Activated T-cell treated with anti-CD3 and anti-CD28 coated beads, Interleukin-2, amount 50 U/mL, for 1 hour (primary cell): ENCODE measurements at places on chromosomes 5 and 9.

- no peak for DNase-seq
Observed at GRCh38 chr5:35331956-35332950, 102.0 kb upstream of the PRLR start.

DNA sequence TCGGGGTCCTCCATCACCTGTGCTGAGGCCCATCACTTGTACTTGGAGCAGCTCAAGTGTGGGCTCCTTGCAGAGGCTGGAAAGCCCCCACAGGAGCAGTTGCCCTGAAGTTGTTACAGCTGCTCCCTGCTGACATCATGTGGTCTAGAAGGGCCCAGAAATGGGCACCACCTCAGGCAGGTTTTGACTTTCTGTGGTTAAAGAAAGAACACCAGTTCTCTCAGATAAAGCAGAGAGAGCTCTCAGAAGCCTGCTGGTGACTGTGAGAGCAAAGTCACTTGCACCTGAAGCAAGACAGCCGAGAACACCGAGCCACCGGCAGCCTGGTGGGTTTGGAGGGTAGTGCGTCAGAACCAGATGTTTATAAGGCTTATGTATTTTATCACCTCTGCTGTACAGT lies 70.4 kb downstream of the MVB12B start:
- DNase-seq: peak; percentile 64

- no peak for DNase-seq
Observed at GRCh38 chr9:98235126-98235525, 20.3 kb downstream of the TBC1D2 start.

GRCh38 chr9:136977649-136978072 lies 357 bp downstream of the PTGDS start:
- DNase-seq: no peak

- no peak for DNase-seq
Observed at GRCh38 chr9:34929506-34930102, 28.5 kb upstream of the PHF24 start.

DNA sequence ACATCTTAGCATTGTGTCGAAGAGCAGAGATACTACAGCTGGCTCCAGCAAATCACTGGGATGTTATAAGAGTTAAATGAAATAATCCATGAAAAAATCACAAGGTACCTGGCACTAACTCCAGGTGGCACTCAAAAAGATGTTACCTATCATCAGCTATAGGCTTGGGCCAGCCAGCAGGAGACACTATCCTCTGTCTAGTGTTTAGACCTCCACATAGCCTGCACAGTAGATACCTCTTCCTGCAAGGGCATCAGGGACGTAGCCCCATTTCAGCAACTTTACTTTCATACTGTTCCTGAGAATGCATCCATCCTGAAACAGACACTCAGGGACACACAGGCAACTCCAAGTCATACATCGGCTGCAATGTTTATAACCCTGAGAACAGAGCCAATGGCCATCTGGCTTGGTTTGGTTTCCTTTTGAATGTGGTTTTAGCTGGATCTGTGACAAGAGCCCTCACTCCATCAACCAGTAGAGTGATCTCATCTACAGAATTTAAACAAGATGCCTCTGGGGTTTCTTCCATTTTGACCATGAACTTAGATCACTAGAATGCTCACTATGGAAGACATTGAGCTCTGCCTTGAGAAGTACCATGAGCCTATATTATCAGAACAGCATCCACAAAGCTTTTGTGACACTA lies 69.9 kb downstream of the TLE1 start:
- DNase-seq: no peak

DNA sequence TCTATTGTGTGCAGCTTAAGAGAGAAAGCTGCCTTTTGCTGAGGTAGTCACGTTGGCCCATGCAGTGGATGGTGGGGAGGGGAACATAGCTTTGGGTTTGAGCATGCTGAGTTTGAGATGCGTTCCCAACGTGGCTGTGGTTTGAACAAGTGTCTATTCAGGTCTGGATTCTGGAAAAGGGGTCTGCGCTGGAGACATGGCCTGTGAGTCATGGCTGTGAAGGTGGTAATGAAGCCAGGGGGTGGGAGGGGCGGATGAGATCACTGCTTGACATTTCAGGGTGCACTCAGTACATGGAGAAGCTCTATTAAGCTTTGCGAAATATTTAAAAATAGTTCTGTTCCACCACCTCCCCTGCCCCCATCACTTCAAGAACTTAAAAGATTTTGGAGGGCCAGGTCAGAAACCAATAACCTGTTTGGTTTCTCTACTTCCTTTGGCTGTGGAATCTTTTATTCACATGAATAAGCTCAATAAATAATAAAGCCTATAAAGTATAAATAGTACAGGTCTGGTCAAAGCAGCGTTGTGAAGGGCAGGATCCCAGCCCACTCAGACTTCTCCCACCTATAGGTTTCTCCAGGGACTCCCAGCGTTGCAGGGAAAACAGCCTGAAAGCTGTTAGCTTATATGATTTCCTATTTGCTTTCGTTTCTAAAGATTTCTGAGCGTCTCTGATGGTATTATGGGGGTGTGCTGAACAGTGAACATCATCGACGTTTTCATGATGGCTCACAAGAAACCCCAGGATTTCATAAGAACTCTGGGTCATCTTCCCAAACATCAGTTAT lies 189.9 kb downstream of the NSG2 start:
- DNase-seq: no peak

DNA sequence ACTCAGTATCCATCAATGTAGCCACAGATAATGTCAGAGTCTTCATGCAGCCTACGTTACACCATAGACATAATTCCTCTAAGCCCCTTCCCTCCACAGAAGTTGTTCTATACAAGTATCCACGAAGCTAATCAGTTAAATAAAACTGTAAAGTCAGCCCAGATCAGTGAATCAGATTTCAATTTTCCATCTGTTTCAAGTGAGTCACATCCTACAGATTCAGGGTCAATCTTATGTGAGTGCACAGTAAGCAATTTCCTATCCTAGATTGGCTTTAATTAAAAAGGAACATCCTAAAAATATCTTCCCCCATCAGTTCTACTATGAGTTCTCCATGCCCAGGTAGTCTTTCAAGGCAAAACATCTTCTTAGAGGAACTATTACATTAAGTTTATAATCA lies 402.5 kb downstream of the EFNA5 start:
- DNase-seq: no peak

- no peak for DNase-seq
Observed at GRCh38 chr9:83041771-83042170, 21.2 kb downstream of the RASEF start.

DNA sequence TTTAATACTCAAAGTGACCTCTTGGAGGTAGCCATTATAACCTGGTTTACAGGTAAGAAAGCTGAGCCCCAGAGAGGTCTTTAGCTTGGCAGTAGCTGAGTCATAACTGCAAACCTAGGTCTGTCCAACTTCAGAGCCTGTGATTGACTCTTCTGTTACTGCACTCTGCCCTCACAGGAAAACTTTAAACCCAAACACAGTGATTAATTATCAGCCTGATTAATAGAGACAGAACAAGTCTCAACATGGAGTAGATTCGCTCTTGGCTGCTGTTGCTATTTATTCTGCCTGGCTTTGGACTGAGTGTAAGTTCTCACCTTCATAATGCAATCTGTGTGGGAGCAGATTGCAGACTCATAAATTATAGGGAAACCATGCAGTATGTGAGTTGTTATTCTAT lies 27.4 kb upstream of the TXN start:
- no peak for DNase-seq

GRCh38 chr9:37029776-37030610 lies 4.1 kb downstream of the PAX5 start:
- DNase-seq: peak; percentile 29

DNA sequence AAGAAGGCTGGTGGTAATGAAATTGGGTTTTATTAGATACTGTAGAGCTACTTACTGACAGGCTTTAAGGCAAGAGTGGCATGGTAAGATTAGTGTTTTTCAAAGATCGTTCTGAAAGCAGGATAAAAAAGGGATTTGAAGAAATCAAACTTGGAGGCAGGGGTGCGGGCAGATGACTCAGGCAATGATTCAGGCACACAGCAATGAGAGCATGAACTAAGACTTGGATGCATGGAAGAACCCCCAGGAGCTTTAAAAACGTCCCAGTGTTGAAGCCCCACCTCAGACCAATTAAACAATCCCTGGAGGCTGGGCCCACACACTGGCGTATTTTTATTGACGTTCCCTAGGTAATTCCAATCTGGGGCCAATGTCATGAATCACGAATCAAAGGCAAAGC lies 102.5 kb downstream of the SREK1 start:
- no peak for DNase-seq

- DNase-seq: no peak
Observed at GRCh38 chr5:59102437-59102836, 519.6 kb downstream of the RAB3C start.

DNA sequence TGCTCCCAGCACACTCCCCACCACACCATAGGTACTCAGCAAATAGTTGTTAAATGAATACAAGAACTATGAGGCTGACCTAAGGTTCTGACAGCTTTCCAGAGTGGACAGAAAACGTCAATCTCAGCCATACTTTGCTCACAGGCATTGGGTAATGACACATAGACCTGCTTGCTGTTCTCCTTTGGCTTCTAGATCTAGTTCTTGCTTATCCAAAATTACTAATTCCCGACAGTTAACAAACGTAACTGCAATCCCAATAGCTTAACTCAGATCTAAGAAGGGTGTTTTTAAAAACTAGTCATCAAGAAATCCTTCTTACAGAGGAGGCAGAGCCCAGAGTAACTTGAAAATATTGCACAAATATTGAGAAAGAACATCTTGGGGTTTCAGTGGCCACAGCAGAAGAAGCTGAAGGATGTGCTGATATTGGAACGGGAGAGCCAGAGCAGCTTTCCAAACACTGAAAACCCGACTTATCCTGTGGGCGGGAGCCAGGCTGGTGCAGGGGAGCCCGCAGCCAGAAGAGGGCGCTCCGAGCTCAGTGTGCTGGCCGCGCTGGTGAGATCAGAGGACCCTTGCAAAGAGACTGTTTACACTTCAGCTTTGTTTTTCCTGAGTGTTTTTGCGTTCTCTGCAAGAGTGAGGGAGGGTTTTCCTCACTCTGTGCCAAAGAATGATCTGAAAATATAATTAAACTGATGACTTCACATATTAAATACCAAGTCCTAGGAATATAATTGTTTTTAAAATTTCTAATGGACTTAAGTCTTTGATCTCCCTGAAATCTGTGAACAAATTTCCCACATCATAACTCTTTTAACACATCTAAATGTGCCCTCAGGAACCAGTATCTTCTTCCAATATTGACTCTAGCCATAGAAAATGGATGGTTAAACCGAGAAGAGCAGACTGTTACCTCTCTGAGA lies 30.3 kb downstream of the FGF1 start:
- peak; percentile 74 for DNase-seq

GRCh38 chr5:89471115-89471514 lies 588.1 kb upstream of the MEF2C start:
- DNase-seq: no peak

GRCh38 chr9:121399883-121400607 lies 30.0 kb upstream of the STOM start:
- DNase-seq: no peak

- DNase-seq: no peak
Observed at GRCh38 chr5:91176288-91177016, 206.7 kb downstream of the ARRDC3 start.

GRCh38 chr9:117720555-117720954 lies 16.4 kb downstream of the TLR4 start:
- DNase-seq: no peak

DNA sequence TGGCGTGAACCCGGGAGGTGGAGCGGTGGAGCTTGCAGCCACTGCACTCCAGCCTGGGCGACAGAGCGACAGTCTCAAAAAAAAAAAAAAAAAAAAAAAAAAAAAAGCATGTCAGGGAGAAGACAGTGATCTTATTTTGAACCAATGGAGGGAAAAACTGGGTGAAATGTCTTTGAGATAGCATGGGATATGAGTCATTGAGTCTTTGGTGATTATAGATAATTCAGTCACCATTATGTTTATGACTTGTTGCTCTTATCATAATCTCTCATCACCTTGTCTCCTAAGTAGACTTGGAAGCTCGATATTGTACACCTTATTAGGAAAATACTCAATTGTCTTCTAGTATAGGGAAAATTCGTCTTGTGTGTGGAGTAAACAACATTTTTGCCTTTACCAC lies 55.1 kb upstream of the KDM4C start:
- no peak for DNase-seq

GRCh38 chr5:55691265-55692105 lies 20.6 kb downstream of the SLC38A9 start:
- DNase-seq: no peak

DNA sequence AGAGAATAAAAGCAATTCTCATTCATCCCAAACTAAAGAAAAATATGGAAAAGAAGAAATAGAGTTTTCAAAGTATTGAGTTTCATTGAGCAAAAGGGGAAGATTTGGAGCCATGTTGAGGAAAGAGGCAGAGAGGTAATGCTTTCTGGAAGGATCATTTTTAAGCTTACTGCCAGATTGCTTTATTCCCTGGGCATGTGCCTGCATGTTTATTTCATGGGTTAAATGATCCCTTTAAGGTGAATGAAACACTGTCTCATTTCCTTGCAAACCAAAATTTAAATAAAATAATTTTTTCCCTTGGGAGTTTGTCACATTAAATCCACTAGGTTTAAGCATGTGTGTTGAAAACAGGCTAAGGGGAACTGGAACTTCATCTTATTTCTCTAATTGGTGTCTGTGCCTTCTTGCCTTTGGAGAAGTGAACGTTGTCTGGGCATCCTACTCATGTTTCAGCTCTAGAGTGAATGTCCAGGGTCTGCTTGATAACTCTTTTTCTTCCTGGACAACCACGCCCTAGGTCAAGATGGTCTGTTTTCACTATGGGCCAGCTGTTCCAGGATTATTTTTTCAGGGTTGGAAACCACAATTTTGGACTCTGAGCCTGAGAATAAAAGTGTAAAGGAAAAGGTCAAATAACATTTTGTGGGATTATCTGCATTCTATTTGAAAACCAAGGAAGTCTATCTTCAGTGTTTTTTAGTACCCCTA lies 114.1 kb upstream of the ELL2 start:
- no peak for DNase-seq

DNA sequence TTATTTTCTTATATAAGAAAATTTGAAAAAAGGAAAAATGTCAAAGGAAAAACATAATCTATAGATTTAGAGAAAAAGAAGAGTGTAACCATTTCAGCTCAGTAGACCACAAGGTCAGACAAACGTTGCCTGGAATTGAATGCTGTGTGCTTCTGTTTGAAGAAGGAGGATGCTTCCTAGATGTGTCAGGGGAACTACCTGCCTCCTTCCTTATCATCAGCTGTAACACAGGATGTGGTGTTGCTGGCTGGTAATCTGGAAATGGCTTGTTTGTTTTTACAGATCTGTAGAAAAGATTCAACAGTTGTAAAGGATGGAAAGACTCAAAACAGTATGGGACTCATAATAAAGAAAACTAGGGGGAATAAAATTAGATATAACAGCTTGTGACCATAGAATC lies 160.7 kb upstream of the MEF2C start:
- DNase-seq: no peak

DNA sequence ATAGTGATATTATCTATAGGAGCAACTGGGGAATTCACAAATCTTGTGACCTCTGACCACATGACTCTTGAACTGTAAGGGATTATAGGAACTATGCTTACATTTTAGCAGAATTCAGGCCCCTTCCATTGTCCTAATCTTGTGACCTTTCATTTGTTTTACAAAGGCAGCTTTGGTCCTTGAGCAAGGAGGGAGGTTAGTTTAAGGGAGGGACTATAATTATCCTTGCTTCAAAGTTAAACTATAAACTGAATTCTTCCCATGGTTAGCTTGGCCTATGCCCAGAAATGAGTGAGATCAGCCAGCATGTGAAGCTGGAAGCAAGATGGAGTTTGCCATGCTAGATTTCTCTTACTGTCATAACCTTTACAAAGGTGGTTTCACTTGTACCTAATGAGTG lies 51.2 kb downstream of the TARS1 start:
- DNase-seq: no peak

- DNase-seq: no peak
Observed at GRCh38 chr9:121296213-121297127, 28.5 kb downstream of the GSN start.

GRCh38 chr9:105114318-105114717 lies 130.1 kb upstream of the SLC44A1 start:
- DNase-seq: no peak
